ENCODE measurements at places on chromosomes 11 and 22.

DNA sequence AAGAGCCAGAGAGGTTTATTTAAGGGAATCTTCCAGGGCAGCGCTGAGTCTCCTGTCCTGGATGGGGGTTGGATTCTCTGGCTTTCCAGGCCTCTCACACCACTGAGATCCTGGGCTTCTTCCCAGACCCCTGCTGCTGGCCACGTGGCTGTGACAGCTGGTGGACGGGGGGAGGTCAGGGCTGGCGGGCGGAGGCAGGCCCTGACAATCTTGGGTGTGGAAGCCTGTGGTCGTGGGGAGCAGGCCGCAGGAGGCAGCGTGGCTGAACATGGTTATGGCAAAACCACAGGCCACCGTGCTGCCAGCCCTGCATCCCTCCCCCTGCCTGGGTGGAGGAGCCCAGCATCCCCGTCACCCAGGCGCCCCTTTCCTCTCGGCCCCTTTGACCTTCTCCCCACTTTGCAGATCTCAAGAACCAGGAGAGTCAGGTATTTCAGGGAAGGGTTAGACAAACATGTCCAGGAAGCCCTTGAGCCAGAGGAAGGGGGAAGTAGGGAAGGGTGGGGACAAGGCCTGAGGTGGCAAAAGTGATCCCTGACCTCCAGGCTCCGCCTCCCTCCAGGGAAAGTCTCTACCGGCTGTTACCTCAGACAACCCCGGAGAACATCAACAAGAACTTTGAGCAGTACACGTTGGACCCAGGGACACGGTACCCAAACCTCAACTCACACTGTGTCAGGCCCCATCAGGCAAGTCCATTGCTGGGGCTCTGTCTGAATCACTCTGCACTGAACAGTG, 111.8 kb downstream of the MICAL2 start:
- DNase-seq: no peak

DNA sequence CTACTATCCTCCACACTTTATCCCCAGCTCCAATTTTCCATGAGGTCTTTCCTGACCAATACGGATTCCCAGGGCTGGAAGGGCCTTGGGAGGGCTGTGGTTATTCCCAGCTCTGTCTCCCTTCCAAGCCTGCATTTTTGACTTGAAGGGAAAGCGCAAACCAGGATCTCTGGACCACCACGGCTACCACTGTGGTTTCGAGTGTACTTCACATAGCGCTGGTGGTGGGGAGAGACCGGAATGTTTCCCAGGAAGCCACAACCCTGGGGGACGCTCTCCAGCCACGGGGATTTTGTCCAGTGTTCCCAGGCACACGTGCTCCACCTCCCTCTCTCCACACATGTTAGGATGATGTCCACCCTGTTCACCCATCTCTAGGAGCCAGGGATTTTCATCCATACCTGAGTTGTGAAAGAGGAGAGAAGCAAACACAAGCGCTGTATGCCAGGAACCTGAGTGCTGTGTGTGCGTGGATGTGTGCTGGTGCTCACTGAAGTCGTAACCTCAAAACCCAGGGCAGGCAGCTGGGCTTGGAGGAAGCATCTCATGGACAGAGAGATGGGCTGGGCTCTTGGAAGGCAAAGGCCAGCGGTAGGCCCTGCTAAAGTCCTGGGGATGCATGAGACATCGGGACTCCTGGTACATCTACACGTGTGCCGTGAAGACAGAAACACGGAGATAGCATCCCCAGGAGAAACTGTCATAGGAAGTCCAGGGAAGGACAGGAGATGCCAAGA, 1.3 kb upstream of the NPTXR start:
- DNase-seq: no peak

GRCh38 chr11:128503245-128503991, 83.9 kb downstream of the ETS1 start:
- no peak for DNase-seq

GRCh38 chr11:64633555-64634159, 42.6 kb downstream of the SLC22A12 start:
- DNase-seq: no peak

DNA sequence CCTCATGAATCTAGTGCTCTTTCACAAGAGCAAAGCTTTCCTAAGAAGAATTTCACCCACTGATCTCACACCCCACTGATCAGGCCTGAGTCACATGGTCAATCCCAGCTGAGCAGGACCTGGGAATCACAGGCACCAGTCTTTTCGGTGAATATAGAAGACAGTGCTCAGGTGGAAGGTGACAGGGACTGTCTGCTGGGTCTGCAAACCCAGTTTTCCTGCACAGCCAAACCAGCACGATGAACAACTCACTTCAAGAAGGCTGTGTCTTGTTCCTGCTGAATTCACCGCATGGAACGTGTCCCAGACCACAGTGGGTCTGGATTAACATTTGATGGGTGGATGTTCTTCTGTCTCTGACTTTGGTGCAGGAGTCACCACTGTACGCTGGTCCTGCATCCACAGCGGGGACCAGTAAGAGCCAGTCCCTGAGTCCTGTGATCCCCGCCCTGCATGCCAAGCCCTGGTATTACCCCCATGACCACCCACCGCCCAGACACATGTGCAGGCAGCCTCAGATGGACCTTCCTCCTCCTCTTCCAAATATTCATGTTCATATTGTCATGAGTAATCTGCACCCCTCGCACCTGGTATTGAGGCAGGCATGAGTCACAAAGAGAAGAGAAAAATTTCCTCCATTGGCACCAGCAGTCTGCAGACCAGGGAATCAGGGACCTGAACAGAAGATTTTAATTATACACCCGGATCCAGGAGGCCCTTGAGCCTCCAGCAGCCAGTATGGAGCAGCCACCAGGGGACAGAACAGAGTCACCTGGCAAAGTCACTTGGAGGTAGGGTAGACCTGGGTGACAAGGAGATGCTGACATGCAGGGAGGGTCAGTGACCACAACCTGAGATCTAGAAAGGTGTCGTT, 8.6 kb upstream of the IGLL5 start:
- DNase-seq: no peak

DNA sequence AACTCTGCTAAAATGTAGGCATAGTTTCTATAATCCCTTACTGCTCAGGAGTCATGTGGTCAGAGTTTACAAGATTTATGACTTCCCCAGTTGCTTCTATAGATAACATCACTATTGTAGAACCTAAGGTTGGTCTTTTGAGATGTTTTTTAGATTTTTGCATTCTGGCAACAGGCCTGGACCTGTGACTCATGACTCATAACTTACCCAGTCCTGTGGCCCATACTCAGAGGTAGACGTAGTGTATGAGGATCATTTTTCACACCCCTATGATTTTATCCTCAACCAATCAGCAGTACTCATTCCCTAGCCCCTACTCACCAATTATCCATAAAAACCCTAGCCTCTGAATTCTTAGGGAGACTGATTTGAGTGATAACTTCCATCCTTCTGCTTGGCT, 384.4 kb upstream of the DDI1 start:
- no peak for DNase-seq

- no peak for DNase-seq
These were observed 53.9 kb upstream of the RCE1 start for GRCh38 chr11:66789097-66789890.

GRCh38 chr11:74602637-74603556, 10.5 kb downstream of the POLD3 start:
- no peak for DNase-seq

DNA sequence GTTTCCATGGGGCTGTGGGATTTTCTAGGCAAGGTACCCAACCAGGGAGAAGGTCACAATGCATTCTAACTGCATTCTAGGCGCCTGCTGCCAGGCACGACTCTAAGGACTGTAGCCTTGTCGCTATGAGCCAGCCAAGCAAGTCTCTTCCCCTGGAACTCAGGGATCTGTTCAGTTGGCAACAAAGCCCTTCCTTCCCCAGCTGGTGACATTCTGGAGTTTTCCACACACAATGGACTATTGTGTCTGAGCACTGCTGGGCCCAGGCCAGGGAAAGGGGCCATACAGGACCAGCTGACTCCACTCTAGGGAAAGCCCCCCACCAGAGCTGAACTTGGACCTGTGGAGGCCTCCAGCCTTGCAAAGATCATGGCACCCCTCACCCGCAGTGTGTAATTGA, 116.8 kb downstream of the RRAS2 start:
- no peak for DNase-seq

- no peak for DNase-seq
These were observed 212.4 kb downstream of the BRD1 start for GRCh38 chr22:49614966-49615965.

- no peak for DNase-seq
These were observed 4.6 kb upstream of the H19 start for GRCh38 chr11:2002042-2002776.

DNA sequence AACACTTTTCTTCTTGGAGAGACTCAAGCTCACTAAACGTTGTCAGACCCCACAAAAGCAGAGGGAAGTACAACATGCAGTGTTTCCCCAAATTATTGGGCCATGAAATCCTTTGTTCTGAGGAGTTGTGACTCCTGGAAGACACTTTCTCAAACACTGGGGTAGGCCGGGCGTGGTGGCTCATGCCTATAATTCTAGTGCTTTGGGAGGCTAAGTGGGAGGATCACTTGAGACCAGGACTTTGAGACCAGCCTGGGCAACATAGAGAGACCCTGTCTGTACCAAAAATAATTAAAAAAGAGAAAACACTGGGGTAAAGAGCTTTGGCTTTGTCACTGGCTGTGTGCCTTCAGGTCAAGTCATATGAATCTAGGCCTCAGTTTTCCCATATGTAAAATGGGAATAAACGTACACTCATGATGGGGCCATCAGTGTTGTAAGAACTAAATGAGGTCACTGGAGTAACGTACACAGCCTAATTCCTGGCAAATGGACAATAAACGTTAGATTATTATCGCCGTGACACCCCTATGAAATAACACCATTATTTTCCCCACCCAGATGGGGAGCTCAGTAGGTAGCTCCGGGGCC, 92.0 kb downstream of the RRM1 start:
- peak; percentile 55 for DNase-seq

GRCh38 chr11:15683528-15683927, 568.8 kb downstream of the INSC start:
- no peak for DNase-seq

DNA sequence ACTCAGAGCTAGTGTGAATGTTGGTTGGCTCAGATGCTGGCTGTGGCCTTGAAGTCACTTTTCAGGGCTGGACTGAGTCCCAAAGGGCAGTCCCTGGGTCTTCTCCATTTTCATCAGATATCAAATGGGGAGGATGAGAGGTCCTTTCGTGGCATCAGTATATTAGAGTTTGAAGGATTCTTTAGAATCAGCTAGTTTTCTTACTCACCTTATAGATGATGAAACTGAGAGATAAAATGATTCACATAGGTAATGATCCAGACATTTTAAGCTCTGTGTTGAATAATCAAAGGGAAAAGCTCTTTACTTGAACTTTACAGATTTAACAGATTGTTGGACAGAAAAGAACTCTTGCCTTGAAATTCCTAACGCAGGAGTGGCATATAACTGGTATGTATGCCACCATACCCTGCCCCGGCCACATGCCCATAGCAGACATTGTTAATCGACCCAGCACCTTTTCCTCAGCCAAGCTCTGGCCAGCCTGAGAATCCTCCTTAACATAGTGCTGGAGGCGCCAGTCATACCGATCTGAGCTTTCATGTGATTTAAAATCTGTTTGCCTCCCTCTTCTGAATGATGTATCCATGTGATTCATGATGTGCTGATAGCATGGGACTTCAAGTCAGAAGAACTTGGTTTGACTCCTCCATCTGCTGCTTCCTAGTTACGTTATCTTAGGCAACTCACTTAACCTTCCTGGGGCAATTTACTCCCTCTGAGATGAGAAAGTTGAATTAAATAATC, 60.0 kb downstream of the BARX2 start:
- DNase-seq: no peak

DNA sequence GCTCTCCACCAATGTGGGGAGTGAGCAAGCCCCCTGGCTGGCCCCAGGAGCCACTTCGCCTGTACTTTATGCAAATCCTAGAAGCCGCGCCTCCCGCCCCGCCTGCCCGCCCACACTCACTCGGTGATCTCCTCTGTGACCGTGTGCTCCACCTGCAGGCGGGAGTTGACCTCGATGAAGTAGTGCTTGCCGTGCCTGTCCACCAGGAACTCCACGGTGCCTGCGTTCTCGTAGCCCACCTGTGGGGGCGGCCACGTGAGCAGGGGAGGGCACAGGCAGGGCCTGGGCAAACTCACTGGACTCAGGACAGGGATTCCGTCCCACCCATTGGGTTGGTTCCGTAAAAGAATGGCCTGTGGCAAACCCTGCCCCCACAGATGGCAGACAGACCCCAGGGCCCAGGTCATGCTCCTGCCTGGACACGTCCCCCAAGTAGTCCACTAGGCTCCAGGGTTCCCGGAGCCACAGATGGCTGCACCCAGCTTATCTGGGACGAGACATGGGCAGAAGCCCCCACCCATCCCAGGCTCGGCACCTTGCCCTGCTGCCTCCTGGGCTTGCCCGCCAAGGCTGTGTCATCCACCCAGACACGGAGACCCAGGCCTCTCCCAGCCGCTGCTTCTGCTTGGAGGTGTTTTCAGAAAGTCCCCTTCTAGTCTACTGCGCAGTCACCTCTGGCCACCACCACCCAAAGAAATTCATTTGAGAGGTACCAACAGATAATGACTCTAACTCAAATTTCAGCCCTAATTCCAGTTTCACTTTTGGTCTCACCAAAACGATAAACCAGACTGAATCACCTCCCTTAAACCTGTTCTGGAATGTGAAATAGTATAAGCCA, 12.1 kb downstream of the LRFN4 start:
- no peak for DNase-seq

- DNase-seq: no peak
These were observed 133.5 kb upstream of the ZBED5 start for GRCh38 chr11:10991393-10991792.

- DNase-seq: no peak
These were observed 22.0 kb upstream of the CD44 start for GRCh38 chr11:35116762-35117640.

GRCh38 chr22:34414467-34415440, 494.5 kb upstream of the LARGE1 start:
- DNase-seq: no peak

DNA sequence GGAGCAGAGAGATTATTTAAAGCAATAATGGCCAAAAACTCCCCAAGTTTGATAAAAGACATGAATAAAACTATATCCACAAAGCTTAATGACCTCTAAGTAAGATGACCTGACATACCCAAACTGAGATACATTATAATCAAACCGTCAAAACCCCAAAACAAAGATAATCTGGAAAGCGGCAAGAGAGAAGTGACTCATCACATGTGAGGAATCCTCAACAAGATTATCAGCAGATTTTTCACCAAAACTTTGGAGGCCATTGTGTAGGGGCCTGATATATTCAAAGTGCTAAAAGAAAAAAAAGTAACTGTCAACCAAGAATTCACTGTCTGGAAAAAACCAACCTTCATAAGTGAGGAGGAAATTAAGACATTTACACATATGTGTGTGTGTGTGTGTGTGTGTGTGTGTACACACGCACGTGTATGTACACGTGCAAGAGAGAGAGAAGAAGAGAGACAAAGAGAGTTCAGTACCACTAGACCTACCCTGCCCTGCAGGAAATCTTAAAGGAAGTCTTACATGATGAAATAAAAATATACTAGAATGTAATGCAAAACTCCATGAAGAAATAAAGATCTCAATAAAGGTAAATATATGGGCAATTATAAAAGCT, 752.4 kb downstream of the NELL1 start:
- DNase-seq: no peak

DNA sequence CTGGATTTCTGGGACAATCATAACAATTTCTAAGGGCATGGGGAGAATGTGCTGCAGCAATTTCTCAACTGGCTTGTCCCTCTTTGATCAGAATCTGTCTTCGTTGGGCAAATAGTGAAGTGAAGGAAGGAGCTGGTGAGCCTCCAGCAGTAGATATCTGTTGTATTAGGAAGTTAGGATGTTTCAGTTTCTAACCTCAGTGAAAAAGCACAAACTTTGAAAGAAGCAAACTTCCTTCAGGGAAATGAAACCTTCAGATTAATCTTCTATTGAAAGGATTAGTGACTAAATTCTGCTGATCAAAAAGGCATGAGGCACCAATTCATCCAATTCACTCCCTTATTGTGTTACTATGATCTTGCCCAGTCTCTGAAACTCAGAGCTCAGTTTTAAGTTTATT, 24.3 kb downstream of the LMO2 start:
- no peak for DNase-seq
